ENCODE measurements at places on chromosomes 7 and 10.
A peak's percentile ranks its signal among the peaks of the same experiment; 100 is the strongest.

GRCh38 chr10:77898323-77899079 is 28.1 kb downstream of the DLG5 start:
- no peak for DNase-seq

- no peak for DNase-seq
Observed at GRCh38 chr10:64430690-64431323, 909.6 kb downstream of the REEP3 start.

- peak; percentile 49 for DNase-seq
Observed at GRCh38 chr10:95601116-95601719, 40.0 kb upstream of the SORBS1 start.

- DNase-seq, result peak; percentile 38
Observed at GRCh38 chr10:26721561-26721960, 24.1 kb downstream of the PDSS1 start.

DNA sequence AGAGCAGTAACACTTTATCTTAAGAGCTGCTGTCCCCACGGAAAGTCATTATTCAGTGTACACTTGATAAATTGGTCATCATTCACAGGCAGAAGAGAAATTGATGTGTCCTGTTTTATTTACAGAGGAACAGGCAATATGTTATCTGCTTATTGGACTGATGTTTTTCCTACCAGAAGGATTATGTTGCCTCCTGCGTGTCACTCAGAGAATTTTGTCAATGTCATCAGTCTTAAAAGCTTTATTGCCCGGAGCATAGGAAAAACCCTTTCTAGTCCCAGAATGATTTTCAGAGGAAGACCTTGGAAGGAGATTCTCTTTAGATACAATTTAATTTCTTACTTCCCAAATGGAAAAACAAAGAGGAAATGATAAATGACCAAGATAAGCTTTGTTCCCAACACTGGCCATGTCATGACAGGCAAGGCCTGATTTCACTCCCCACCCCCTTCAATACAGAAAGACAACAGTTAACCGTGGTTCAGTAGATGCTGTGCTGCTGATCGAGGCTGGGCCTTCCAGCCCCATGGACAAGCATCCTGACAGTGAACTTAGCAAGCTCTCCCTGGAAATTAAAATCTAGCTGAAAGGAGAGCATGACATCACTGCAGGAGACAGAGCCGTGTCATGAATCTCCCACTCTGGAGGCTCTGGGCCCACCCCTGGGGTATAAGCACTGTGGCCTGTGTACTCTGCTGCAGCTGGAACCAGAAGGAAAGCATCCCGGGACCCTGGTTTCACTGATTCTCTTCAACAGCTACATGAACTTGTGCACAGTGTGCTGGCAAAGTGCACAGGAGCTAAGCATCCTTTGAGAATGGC is 118.8 kb upstream of the LYZL2 start:
- DNase-seq, result no peak

- no peak for DNase-seq
Observed at GRCh38 chr7:16702441-16702840, 51.1 kb upstream of the TSPAN13 start.

DNA sequence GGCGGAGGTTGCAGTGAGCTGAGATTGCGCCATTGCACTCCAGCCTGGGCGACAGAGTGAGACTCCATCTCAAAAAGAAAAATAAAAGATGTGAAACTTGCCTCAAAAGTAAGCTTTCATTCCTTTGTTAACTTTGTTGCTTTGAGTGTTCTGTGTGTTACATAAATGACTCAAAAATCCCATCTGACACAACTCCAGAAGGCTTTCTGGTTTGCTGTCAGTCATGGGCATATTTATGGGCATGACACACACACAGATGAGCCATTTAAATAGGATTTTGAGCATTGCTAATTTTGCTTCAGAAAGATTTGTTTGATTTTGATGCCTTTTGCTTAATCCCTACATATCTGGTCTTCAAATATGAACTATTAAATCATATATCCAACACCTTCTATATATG is 82.6 kb downstream of the CACNB2 start:
- DNase-seq, result no peak

Measured in activated CD4-positive, CD25-positive, alpha-beta regulatory T cell treated with anti-CD3 and anti-CD28 coated beads, Interleukin-2, amount 50 U/mL, for 72 hours (primary cell).